ENCODE measurements at places on chromosomes 13 and 19.

DNA sequence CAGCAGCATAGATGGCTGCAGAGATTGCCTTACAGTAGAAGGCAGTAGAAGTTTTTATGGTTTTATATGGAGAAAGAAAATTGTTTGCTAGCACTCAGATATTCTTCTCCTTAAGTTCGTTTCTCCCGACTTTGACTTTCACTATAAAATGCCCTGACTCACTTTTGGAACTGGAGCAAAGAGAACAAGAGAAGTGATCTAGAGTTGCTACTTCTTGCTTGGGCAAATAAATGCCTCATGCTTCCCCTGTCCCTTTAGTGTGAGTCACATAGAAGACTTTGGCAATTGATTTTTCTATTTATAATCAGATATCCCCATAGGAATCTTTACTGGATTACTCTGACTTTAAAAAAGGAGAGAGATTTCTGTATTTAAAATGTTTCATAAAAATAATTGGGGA lies 46.9 kb downstream of the ITGBL1 start:
- no peak for DNase-seq

GRCh38 chr13:21691500-21691899 lies 20.6 kb downstream of the FGF9 start:
- DNase-seq = no peak

DNA sequence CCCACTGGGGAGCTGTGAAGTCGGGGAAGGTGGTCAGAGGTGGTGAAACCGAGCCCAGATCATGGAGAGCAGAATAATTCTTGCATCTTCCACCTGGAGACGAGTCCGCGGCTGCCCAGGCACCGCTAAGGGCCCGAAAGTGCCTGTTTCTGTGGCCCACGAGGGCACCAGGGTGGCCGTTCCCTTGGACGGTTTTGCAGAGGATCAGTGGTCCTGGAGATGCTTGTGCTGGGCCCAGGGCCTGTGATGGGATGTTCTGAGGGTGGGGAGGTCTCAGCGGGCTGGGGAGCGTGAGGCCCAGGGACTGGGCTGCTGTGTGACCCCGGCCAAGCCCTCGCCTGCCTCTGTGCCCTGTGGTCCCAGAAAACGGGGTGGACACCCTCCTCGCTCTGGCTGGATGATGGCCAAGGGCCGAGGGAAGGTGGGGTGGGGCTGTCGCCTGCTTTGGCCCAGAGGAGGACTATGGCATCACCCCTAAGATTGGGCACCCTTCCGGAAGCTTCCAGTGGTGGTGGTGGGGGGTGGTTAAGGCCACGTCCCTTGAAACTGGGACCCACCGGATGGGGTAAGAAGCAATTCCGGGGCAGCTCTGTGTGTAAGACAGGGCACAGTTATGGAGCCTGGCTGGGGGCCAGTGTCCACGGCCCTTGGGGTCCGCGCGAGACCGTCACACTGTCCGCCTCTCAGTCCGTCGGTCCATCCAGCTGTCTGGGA lies 51.3 kb upstream of the NFIC start:
- DNase-seq = no peak

- DNase-seq = no peak
Observed at GRCh38 chr13:97248243-97248642, 26.1 kb downstream of the MBNL2 start.

DNA sequence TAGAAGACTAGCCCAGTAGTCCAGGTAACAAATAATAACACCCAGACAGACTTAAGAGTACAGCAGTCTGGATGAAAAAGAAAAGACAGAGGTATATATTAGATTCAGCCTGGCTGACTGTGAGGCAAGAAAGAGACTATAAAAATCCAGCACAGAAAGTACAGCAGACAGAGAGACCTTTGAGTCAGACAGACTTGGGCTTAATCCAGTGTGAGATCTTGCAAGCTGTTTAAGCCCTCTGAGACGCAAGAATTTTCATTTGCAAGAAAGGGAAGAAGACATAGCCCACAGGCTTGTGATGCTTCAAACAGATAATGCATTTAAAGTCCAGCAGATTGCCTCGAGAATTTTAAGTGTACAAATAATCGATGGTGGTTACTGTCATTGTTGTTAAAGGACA lies 471.4 kb downstream of the LIG4 start:
- no peak for DNase-seq

GRCh38 chr13:65149687-65150086 lies 2080.4 kb downstream of the PCDH9 start:
- DNase-seq = no peak

- DNase-seq = no peak
Observed at GRCh38 chr19:43664018-43664417, 6.0 kb downstream of the PLAUR start.

- peak; percentile 39 for DNase-seq
Observed at GRCh38 chr19:18846862-18847548, 15.2 kb downstream of the UPF1 start.

- DNase-seq = no peak
Observed at GRCh38 chr19:31175564-31176348, 173.5 kb downstream of the TSHZ3 start.

GRCh38 chr13:112744168-112745021 lies 54.6 kb downstream of the ATP11A start:
- DNase-seq = no peak

- DNase-seq = peak; percentile 25
Observed at GRCh38 chr19:4089400-4089908, 22.8 kb upstream of the ZBTB7A start.

DNA sequence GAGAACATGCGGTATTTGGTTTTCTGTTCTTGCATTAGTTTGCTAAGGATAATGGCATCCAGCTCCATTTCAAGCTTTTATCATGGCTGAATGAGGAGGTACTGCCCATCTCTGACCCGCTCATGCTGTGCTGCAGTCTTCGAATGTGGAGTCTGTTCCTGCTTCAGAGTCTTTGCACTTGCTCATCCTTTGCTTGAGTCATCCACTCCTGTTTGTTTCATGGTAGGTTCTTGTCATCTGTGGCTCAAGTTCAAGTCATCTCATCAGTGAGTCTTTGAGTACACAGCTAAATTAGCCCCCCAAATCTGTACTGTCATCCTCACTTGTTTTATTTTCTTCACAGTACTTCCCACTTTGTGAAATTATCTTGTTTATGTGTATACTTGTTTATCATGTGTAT lies 5.4 kb downstream of the UCHL3 start:
- no peak for DNase-seq

DNA sequence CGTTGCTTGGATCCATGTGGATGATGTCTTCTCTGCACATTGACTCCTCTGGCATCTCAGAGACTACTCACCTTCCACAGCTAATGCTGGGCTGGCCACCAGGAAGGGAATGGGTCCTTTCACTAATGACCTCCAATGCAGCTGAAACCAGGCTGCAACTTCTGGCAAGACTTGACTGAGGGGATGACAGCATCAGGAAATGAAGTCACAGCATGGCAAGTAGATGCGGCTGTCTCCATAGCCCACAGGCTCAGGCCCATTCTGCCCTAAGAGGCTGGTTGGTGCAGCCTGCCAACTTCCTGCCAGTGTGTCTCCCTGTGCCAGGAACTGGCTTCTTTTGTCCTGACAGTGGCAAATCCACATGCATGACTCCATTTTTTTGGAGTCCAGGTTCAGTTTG lies 467.3 kb downstream of the TSHZ3 start:
- no peak for DNase-seq

DNA sequence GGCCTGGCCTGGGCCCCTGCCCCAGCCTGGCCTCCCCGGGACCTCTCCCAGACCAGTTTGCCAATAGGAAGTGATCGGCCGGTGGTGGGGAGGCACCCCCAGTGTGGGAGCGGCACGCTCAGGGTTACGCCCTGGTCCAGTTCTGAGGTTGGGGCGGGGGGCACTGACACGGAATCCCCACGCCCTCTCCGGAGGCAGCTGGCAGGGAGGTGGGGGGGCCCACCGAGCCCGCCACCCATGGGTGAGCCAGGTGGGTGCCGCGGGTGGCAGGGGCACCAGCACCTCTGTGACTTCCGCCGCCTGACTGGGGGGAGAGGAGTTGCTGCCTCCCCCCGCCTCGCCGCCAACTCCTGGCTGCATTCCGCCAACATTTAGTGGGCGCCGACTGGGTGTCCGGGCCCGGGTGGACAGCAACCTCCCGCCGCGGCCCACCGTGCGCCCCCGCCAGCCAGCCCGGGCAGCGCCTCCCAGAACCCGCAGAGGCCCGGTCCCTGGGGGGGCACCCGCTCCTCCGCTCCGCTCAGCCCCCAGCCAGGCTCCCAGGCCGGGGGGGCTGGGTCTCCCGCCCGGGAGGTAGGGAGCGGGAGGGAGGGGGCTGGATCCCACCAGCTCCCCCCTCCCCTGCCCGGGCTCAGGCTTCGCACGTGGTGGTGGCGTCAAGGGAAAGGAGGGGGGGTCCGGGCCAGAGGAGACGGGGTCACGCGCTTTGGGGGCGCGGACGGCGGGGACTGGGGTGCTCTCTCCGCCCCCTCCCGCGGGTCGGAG lies 2.0 kb downstream of the ZBTB7A start:
- DNase-seq = no peak

DNA sequence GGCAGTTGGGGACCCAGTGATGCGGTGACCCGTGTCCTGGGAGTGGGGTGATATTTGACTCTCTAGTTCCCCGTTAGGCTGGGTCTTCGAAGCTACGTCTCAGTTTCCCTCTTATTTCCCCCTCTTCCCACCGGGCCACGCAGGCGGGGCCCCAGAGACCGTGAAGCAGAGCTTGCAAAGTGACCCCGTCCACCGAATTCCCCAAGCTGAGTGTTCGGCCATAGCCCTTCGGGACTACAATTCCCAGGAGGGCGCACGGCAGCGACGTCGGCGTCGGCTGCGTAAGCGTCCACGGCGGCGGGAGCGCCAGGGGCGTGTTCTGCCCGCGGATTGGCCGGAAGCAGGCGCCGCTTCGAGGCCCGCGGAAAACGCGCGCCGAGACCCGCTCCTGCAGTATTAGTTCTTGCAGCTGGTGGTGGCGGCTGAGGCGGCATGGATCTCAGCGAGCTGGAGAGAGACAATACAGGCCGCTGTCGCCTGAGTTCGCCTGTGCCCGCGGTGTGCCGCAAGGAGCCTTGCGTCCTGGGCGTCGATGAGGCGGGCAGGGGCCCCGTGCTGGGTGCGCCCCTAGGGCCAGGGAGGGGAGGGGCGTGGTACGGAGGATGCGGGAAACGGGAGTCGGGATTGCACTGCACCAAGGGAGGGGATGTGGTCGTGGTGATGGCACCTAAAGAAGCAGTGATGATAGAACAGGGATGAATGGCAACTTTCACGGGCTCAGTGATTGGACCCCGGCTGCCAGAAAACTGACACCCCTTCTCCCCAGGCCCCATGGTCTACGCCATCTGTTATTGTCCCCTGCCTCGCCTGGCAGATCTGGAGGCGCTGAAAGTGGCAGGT lies at the start of gene RNASEH2A:
Gene RNASEH2A, plus strand, starts transcription at position 343 of the 840 bp plus-strand sequence. Its CDS starts 90 bp downstream, at position 433.
- peak; percentile 78 for DNase-seq

GRCh38 chr19:38971672-38972071 lies 3.9 kb downstream of the FBXO17 start:
- no peak for DNase-seq

- DNase-seq = no peak
Observed at GRCh38 chr19:46392252-46392801, 21.0 kb downstream of the CCDC8 start.

DNA sequence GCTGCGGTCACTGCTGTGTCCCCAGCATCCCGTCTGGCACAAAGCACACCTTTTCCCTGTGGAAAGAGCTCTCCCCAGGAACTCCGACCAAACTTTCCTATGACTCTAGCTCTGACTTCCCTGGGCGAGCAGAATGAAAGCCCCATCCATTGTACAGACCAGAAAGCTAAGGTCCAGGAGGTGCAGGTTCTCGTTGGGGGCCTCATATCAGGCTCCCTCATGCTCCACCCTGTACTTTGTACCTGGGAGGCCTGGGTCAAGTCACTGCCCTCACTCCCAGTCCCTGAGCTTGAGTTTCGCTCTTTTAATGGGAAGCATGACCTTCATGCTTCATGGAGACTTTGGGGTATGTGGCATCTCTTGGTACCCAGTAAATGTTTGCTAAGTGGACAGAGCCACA lies 18.4 kb downstream of the CYTH2 start:
- no peak for DNase-seq

GRCh38 chr13:109859216-109859835 lies 72.9 kb upstream of the IRS2 start:
- no peak for DNase-seq

Measured in activated T-helper 1 cell treated with Interleukin-2 at 50 U/mL for 16 hours (primary cell).